ENCODE measurements at places on chromosomes 7 and 10.

DNA sequence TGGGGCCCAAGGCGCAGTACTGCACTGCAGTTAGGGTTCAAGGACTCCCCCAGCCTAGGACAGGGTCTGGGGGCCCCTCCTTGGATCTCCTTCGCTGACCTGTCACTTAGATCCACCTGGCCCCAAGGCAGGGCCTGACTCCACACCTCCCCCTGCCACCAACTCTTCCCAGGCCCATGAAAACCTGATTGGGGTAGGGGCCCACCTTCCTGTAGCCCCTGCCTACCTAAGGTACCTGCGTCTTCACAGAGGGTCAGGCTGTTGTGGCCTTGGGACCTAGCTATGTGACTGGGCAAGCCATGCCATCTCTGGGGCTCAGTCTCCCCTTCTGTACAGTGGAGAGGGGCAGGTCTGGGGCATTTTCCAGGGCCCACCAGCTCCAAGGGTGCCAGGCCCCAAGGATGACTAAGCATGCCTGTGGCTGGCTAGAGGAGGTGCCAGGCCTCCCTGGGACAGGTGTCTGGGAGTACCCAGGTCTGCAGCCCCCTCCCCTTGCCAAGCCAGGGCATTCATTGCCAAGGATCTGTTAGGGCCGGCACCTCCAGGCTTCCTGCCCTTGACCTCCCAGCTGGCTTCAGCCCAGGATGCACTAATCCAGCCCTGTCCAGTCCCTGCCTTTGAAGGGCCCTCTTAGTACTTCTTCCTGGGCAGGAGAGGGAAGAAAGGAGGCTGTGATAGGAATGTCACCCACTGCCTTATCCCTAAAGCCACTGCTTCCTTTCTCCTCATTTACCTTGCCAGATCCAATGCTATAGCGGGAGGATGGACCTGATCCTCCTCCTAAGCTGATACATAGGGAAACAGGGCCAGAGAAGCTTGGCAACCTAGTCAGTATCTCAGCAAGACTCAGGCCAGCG, 1.3 kb downstream of the LIMK1 start:
- DNase-seq, result no peak

- DNase-seq, result peak; percentile 66
These were observed at the start of gene PCBD1 for GRCh38 chr10:70887804-70888800. Gene PCBD1 (minus strand): TSS chr10:70888565. CDS start chr10:70888533, 32 bp downstream.

DNA sequence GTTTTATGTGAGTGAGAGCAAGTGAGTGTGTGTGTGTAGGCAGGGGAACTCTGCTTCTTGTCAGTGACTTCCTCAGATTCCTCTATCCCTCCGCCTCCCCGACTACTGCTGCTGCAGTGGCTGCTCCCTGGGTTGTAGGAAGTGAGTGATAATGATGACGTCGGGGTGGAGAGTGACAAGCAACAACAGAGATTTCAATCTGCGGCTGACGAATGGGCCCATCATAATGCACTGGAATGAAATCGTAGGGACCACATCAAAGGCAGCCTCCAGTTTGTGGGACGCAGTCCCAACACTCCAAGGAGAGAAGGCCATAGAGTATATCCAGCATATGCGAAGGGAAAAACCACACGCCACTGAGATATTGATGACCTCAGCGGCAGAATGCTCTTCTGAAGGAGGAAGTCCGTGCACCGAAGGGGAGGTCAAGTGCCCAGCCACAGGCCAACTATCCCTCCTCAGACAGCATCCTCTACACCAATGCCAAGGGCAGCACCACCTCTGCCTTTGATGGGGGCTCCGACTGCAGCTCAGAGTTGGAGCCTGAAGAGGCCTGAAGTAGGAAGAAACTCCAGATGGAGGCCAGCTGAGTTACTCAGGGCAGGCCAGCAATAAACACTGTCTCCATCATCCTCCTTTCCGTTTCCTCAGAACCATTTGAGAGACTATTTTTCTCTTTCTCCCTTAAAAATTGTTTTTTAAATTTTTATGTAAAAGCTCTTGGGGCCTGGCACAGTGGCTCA, 11.3 kb upstream of the STMP1 start:
- DNase-seq, result peak; percentile 94

DNA sequence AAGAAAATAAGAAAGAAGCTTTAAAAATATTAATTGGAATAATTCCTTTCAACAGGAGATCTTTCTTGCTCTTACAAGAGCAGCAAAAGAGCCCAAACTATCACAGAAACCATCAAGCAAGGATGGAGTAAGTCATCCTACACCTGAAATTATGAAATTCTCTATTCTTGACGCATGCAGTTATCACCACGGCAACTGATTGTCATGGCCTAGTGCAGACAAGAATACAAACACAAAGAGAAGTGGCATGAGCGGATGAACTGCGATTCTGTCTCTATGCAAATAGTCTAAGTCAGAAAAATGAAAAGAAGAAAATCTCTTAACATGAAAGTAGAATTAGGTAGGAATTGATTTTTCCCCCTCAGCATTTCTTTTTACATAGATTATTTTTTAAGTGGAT, 54.8 kb upstream of the SLC35B4 start:
- DNase-seq, result no peak

GRCh38 chr7:46776790-46777189, 805.1 kb downstream of the TNS3 start:
- peak; percentile 18 for DNase-seq

- DNase-seq, result peak; percentile 43
These were observed 77.1 kb upstream of the SCIN start for GRCh38 chr7:12493407-12493806.

GRCh38 chr7:101854084-101854865, 36.8 kb downstream of the CUX1 start:
- DNase-seq, result no peak

GRCh38 chr7:83937930-83938329, 256.7 kb downstream of the SEMA3A start:
- no peak for DNase-seq

DNA sequence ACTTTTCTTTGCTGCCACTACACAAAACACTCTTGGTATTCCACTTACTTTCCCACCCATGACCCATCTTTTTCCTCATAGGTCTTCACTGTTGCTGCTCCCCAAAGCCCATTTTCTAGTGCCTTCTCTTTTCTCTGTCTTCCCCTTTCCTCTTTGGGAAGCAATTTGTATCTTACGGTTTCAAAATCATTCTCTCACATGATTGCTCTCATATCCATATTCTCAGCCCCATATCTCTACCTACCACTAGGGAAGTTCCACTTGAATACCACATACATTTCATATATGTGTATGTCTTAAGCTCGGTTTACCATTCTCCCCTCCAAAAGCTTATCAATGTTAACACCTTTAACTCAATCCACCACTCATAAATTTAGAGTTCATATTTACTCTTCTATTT, 3.2 kb upstream of the UBE2D1 start:
- no peak for DNase-seq

DNA sequence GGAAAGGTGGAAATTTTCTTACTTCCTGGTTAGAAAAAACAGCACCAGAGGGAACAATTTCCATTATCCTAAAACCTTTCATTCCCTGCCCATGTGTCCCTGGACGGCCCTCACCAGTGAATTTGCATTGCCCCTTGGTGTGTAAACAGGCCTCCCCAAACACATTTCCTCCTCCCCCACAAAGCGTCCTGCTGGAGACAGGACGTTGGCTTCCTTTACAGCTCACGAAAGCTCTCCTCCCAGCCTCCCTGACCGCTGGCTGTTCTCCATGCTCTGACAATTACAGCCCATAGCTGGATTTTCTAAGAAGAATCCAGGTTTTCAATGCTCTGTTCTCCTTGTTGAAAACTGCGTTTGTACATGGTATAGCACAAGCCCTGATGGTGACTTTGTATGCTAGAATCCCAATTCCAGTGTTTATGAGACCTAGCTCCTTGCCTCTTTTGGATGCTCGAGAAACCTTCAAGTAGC, 724.2 kb upstream of the CELF2 start:
- DNase-seq, result no peak

DNA sequence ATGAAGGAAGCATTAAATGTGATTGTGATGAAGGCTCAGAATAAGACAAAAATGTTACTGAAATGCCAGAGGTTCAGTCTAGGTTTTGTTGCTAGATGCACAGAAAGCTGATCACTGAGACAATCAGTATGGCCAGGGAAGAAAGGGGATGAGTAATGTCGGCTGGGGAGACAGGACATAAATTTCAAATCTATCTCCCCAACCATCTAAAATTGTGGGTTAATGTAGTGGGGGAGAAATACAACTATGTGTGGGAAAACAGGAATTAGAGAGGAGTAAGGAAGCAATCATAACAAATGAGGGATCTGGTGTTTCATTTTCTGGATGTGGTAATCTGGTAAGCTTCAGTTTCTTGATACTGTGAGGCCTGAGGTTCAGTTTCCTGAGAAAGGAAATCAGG, 1111.0 kb downstream of the XPNPEP1 start:
- no peak for DNase-seq

GRCh38 chr10:125609859-125610258, 73.1 kb downstream of the TEX36 start:
- no peak for DNase-seq

DNA sequence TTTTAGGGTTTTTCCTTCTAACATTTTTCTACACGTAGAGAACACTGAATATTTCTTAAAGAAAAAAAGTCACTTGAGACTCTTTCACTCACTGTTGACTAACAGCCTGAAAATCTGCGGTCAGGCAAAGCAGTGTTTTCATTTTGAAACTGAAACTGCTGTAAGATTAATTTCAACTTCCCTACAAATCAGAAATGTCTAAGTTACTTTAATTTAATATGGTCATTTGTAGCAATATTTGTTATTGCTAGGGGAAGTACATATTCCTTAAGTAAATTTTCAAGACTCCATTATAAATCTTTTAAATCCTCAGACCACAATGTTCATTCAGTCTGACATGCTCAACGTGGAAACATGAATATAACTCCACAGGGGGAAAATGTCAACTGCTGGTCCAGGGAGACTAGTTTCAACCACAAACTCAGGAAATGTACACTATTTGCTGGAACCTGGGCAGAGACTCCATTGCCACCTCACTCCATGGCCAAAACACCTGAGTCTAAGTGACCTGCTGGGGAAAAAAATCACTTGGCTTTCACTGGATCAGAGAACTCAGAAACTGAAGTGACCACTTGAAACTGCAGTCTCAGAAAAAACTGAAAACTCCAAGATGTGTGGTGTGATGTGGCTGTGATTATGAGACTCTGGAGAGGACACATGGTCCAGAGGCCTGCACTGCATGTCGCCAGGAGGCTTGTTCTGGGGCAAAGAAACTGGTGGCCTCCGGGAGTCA, 161.2 kb downstream of the TAX1BP1 start:
- DNase-seq, result peak; percentile 67

GRCh38 chr10:77687621-77688020, 50.0 kb upstream of the KCNMA1 start:
- no peak for DNase-seq

DNA sequence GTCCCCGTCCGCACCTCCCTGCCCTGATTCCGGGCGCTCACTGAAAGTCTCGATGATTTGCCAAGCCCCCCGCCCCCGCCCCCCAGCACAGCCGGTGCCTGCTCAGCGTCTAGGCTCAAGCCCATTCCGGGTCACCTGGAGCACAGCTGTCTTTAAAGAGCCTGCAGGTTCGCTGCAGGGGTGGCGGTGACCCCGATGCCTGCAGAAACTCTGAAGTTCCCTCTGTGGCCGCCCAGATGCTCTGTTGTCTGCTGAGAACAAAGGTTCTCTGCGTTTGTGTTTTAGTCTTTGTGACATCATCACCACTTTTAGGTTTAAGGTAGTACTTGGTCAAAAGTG, 780 bp downstream of the VENTX start:
- no peak for DNase-seq

GRCh38 chr10:114458955-114459354, 54.7 kb upstream of the AFAP1L2 start:
- DNase-seq, result peak; percentile 42

DNA sequence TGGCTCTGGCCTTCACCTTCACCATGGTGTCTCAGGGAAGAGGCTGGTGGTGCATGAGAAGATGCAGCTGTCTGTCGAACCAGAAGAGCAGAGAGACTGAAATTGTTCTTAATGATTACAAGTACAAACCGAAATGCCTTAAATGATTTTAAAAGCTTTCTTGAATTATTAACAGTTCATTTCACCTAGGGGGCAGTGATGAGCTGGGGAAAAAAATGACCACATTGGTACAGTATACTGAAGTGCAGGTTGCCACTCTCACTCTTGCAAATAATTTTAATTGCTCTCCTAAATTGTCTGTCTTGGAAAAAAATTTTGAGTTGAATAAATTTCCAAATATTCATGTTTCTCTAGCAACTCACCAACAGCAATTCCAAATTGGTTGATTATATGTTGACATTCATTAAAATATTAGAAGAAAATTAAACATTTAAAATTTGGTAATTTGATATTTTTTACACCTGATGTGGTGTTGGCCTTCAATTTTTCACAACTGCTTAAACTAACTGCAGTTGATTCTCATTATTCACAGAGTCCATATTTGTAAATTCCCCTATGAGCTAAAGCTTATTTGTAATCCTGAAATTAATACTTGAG, 692.6 kb downstream of the ZWINT start:
- no peak for DNase-seq

DNA sequence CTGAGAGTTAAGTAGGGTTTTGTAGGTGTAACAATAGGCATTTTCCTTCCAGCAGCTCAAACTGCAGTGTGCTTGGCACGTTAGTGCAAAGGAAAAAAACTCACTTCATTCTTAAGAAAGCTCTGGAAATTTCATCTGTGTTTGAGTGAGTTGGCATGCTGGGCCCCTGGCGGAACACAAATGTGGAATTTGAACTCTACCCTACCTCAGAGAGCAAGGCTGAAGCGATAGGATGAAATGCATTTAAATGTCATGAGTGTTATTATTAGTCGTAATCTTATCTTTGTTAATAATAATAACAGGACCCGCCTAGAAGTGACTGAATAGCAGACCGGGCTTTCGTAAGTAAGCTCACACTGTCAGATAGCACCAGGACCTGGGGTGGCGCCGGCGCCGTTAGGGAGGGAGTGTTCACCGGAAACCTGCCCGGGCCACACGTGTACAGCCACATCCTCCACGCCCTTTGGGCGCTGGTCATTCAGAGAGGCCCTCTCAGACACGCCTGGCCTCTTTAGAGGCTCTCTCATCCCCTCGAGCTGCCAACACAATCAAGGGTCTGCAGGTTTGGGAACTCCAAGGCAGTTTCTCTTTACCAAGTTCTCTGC, 63.5 kb downstream of the GRK5 start:
- DNase-seq, result peak; percentile 41

DNA sequence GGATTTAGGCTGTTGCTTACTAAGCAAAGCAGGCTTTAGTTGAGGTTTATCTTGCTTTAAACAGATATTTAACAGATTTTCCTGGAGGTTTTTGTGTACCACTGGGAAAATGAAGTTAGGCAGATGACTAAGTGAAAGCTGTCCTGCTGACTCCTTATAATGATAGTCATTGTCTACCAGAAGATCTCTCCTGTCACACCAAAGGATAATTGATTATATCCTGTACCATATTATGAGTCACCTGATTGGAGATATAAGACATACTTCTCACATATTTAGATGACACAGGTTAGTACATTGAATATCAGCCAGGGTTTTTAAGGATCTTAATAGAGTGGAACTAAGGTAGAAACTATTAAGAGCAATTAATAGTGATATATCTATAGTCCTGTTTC, 68.4 kb downstream of the PTEN start:
- DNase-seq, result peak; percentile 56

DNA sequence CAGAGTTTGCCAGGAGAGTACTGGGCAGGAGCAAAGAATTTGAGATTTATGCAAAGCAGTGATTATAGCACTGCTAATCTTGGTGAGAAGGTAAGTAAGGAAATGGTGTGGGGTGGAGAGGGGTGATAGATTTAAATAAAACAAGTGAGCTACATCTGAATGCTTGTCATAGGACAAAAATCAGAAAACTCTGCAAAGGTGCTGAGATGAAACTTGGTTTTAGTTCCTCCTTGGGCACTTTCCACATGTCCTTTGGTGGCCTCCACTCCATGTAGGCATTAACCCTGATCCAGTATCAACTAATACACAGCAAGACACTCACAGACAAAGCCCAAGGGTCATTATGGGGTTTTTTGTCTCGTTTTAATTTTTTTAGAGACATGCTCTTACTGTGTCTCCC, 25.7 kb upstream of the FAM107B start:
- DNase-seq, result no peak
